ENCODE measurements at places on chromosomes 16 and 17.
A peak's percentile ranks its signal among the peaks of the same experiment; 100 is the strongest.

DNA sequence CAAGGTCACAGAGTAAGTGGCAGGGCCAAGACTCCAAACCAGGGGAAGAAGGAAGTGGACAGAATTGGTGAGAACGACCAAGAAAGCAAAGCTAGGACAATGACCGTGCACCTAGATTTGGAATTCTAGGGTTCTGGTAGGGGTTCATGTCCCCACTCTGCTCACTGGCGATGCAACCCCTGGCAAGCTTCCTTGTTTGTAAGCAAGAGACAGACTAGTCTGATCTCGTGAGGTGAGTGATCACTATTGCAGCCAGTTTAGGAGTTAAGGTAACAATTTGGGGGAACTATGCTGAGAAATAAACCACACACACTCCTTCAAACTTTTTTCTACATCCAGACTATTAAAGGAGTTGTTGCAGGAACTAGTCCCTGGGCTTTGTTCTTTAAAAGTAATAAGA, 48.1 kb downstream of the XPO6 start:
- no peak for DNase-seq

GRCh38 chr16:69544088-69544487, 21.7 kb upstream of the NFAT5 start:
- DNase-seq, result no peak

DNA sequence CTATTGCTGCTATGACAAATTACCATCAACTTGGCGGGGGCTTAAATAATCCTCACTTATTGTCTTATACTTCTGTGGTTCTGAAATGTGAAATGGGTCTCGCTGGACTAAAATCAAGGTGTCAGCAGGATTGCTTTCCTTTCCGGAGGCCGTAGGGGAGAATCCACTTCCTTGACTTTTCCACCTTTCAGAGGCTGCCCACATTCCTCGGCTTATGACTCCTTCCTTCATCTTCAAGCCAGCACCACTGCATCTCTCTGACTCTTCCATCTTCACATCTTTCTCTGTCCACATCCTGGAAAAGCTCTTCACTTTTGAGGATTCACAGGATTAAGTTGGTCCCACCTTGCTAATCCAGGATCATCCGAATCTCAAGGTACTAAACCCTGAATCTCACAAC, 217.8 kb downstream of the GRIN2A start:
- DNase-seq, result no peak

DNA sequence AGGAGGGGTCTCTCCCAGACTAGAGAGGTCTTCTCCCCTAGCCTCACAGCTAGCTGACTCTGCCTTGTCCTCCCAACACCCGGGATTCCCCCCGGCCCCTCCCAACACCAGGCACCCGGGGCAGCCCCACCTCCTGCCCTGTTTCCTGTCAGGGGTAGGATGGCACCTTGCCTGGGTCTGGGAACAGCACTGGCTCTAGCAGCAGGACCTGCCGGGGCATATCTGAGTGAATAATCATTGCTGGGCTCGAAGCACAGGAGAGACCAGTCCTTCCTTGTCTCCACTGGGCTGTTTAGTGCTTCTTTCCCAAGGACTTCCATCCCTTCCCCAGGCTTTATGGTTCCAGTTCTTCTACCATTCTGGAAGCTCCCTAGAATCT, 25.7 kb downstream of the MINK1 start:
- DNase-seq, result no peak

DNA sequence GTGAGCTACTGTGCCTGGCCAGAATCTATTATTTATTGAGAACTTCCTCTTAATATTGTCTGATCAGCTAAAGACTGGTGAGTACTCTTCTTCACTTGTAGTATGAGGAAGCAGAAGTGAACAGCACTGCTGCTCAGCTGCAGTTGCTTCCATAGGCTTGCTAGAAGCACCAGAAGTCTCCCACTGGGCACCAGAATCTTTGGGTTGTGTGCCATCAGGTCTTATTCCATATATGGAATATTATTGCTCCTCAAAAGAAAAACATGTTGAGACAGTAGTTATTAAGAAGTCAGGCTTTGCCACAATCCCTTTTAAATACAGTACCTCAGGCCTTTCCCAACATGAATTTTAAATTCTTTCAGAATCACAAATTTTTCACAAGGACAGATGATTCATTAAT, 17.2 kb downstream of the SNTB2 start:
- DNase-seq, result no peak

- no peak for DNase-seq
Measured at GRCh38 chr17:8031261-8031661, 7.6 kb upstream of the ALOX15B start.

DNA sequence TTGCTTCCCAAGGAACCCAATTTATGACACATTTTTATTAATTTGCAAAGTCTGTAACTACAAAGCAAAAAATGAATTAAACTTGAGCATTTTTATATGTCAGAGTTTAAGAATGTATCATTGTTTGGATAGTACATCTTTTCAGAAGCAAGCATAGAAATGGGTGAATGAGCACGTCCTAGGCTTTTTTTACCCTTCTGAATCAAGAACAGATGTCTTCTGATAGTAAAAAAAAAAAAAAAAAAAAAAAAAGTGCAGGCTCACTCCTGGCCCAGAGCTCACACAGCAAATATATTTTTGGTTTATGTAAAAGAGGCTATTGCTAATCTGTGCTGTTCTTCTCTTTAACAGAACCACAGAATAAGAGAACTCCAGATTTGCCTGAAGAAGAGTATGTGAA, 6.3 kb downstream of the TERF2IP start:
- DNase-seq, result no peak

DNA sequence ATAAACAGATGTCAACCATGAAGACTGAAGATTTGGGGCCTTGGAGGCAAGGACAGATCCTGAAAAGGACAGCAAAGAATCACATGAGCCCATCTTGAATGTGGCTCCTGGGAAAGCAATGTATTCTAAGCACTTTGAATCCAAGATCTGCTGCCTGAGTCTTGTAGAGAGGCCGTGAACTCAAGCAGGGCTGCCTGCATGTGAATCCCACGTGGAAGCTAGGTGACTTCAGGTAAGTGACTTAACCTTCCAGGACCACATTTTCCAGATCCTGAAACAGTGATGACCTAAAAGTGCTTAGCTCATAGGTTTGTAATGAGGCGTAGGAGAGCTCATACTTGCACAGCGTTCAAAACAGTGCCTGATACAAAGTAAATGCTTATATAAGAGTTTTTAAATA, 373.0 kb upstream of the SALL1 start:
- no peak for DNase-seq

DNA sequence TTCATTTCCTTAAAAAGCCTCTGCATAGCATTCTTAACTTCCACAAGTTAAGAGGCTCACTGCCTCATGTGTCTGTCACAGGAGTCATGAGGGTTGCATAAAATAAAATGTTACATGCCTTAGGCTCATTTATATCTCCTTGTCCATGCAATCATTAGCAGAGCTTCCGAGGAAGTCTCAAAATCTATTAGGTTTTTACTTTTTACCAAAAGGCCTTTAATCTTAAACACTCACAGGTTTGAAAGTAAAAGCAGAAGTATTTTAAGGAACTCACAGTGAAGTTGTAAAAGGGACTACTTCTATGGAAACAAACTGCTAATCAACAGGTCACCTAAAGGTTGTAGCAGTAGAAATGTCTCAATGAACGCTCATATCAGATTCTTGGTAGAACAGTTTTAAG, 5.2 kb upstream of the ATP6V0A1 start:
- peak; percentile 66 for DNase-seq

- DNase-seq, result no peak
Measured at GRCh38 chr17:71334048-71334751, 786.6 kb upstream of the SOX9 start.

- DNase-seq, result no peak
Measured at GRCh38 chr17:17147821-17148220, 58.3 kb downstream of the PLD6 start.

- no peak for DNase-seq
Measured at GRCh38 chr16:83900571-83900970, 1.7 kb downstream of the MLYCD start.

GRCh38 chr17:79276821-79277220, 202.2 kb downstream of the ENGASE start:
- DNase-seq, result no peak

DNA sequence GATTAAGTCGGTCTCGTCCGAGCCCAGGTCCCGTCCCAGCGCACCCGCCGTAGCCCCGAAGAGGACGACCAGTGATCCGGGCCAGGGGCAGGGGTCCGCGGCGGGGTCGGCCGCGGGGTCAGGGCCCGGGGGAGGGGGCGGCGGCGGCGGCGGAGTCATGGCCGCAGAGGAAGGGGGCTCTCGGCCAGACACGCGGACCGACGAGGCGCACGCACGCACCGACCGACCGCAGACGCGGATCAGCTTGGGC, at the start of gene ESRP2:
TSS of gene ESRP2 (minus strand) at position 241 of the 250 bp plus-strand sequence. CDS start at position 159, 82 bp downstream.
- no peak for DNase-seq

Measured in Kasumi-1 (cell line).